ENCODE measurements at places on chromosomes 6 and 20.
A peak's percentile ranks its signal among the peaks of the same experiment; 100 is the strongest.

GRCh38 chr6:17741507-17741906 lies 34.8 kb upstream of the NUP153 start:
- no peak for DNase-seq

DNA sequence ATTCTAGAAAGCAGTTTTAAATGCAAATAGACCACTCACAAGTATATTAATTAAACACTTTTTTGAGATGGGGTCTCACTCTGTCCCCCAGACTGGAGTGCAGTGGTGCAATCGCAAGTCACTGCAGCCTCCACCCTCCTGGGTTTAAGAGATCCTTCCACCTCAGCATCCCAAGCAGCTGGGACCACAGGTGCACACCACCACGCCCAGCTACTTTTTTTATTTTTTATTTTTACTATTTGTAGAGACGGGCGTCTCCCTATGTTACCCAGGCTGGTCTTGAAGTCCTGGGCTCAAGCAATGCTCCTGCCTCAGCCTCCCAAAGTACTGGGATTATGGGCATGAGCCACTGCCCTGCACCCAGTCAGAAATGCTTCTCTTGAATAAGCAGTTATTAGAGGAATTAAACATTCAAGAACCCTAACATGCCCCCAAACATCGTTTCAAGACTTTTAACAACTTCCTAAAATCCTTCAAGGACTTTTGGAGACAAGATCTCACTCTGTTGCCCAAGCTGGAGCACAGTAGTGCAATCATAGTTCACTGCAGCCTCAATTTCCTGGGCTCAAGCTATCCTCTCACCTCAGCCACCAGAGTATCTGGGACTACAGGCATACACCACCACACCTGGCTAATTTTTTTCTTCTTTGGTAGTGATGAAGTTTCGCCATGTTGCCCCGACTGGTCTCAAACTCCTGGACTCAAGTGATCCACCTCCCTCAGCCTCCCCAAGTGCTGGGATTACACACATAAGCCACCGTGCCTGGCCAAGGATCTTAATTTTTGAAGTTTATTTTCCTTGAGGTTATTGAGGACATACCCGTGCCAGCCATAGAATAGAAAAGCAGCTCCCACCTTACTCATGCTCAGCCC lies 3.2 kb downstream of the MCCD1 start:
- DNase-seq = no peak

GRCh38 chr6:144723431-144723830 lies 438.3 kb downstream of the UTRN start:
- no peak for DNase-seq

DNA sequence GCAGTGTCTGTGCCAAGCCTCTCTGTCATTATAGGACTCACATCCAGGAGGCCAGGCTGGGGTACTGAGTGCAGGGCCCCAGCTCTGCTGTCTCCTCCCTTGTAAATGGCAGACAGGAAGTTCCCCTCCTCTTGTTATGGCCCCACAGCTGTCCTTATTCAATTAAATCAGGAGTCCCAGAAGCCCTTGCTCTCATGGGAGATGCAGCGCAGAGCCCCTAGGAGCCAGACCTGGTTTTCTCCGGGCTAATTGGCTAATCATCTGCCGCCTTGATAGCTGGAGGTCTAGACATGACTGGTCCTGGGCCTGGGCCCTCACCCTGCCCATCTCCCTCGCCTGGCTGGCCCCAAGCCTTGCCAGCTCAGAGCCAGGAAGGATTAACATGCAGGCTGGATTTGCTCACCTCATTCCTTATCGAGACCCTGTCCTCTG lies 172.0 kb downstream of the VEGFA start:
- DNase-seq = peak; percentile 35

- DNase-seq = no peak
Observed at GRCh38 chr6:108667993-108668392, 107.3 kb downstream of the FOXO3 start.

GRCh38 chr20:58107533-58107932 lies 120.9 kb downstream of the ANKRD60 start:
- no peak for DNase-seq

DNA sequence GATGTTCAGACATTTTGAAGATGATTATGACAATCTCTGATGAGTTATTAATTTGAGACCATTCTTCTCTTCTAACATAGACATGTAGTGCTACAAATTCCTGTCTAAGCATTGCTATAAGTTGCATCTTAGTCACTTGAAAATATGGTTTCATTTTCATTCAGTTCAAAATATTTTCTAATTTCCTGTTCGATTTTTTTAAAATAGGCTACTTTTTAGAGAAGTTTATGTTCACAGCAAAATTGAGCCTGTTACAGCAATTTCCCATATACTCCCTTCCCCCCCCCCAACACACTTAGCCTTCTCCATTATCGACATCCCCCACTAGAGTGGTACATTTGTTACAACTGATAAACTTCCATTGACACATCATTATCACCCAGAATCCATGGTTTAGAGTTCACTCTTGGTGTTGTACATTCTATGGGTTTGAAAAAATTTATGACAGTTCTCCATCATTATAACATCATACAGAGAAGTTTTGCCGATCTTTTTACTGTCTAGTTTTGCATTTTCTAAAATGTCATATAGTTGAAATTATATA lies 31.2 kb downstream of the PLAGL1 start:
- no peak for DNase-seq

- no peak for DNase-seq
Observed at GRCh38 chr6:141415896-141416295, 716.8 kb upstream of the GJE1 start.

GRCh38 chr20:58308680-58309527 lies 611 bp upstream of the RAB22A start:
- DNase-seq = no peak

GRCh38 chr6:74690365-74690764 lies 515.5 kb downstream of the COL12A1 start:
- no peak for DNase-seq

- DNase-seq = no peak
Observed at GRCh38 chr6:19905584-19905983, 68.4 kb downstream of the ID4 start.

DNA sequence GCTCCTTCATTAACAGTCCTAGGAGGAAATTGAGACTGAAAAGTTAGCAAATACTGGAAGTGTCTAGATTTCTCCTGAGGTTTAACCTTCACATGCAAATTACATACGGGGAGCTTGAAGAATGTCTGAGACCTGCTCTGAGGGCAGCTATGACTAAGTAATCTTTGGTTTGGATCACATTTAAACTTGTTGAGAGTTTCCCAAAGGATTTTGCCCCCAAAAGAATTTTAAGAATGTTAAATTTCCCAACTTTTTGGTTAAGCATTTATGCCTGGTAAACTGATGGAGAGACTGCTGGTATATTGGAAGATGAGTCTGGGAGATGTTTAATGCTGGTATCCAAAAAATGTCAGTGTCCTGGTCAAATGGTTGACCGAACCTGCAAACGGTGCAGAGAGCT lies 97.0 kb downstream of the RREB1 start:
- no peak for DNase-seq

DNA sequence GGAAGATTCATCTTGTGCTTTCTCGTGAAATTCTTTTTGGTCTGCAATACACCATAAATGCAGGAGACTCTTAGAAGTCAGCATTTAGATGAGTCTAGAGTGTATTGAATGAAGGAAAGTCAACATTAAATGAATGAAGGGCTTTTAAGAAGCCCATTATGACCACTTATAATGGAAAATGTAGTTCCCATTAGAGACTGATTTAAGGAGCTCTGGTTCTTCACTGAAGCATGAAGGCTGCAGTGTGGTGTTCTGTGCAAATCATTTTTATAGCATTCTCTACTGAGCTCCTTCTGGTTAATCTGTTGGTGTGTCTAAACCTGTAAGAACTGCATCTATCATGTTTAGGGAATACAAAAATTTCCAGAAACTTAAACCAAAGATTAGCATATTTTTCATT lies 19.7 kb downstream of the NCOA7 start:
- DNase-seq = peak; percentile 61

DNA sequence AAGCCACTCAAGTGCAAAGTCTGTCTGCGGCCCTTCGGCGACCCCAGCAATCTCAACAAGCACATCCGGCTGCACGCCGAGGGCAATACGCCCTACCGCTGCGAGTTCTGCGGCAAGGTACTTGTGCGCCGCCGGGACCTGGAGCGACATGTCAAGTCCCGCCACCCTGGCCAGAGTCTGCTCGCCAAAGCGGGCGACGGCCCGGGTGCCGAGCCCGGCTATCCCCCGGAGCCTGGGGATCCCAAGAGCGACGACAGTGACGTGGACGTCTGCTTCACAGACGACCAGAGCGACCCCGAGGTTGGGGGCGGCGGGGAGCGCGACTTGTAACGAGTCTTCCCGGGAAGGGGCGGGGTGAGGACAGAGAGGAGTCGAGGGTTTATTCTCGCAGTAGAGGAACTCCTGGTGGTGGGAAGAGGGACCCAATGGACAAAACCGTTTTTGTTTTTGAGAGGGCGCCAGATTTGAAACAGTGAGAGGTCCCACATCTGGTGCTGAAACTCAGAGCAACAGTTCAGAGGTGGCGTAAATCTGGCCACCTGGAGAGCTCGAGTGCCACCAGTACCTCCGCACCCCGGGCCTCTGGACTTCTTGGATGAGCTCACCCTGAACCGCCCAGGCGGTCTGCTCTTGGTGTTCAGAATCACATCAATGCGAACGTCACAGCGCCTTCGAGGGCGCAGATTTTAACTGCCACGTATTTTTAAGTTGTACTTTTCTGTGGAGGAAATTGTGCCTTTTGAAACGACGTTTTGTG lies 8.0 kb downstream of the PRDM13 start:
- DNase-seq = peak; percentile 87

DNA sequence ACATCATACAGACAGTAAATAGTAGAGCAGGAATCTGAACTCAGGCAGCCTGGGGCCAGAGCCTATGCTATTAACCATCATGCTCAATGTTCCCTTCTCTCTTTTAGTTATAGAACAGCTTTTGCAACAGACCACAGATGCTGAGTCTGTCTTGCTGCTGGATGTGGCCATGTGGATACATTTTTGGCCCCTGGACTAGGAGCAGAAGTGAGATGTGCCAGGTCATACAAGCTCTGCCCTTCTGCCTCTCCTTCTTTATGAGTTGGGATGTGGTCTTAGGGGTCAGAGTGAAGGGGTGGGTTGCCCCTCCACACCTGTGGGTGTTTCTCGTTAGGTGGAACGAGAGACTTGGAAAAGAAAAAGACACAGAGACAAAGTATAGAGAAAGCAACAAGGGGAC lies 14.6 kb upstream of the AARS2 start:
- DNase-seq = no peak

DNA sequence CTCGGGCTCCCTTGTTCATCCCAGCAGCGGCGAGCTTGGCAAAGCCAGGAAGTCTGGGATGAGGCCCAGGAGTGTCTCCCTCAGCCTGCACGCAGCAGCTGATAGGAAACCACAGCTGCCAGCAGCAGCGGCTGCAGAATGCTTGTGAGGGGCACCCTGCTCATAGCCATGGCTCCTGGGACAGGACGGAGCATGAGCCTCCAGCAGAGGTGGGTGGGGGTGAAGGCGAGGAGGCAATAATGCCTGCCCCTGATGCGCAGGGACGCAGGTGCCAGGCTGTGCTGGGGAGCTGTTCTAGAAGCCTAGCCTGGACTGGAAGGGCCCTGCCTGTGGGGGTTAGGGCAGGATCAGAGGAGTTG lies 157.9 kb downstream of the CD83 start:
- no peak for DNase-seq

- DNase-seq = no peak
Observed at GRCh38 chr6:44072452-44072958, 54.7 kb downstream of the MRPL14 start.

GRCh38 chr6:100673641-100674040 lies 207.5 kb downstream of the ASCC3 start:
- DNase-seq = no peak

GRCh38 chr20:37335642-37336368 lies 10.1 kb upstream of the SRC start:
- no peak for DNase-seq

DNA sequence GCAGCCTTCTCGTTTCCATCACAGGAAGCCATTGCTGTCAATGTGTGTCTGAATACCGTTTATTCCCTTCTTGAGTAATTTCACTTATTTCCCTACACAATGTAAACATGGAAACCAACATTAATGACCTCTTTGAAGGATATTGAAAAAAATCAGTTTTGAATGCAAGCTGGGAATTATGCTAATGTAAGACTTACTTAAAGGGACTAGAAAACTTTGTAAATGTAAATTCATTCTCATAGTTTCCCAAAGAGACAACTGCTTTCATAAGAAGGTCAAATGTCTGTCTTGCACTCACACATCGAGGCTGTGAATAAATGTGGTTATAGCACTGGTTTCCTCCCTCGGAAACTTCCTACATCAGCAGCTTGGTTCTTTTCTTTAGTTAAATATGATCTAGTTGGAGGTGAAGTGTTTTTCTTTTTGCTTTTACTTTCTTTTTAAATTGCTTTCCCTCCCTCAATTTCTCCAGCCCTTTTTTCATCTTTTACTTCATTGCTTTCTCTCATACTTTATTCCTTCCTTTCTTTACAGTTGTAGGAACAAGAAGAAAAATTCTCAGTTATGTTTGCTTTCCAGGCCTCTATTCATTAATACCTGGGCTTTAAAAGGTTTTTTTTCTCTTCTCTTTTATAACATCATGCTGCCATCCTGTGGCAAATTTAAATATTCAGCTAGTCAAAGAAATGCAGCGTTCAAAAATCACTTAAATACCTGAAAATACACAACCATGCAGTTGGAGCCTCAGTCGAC lies 108.3 kb downstream of the TNFAIP3 start:
- DNase-seq = no peak

DNA sequence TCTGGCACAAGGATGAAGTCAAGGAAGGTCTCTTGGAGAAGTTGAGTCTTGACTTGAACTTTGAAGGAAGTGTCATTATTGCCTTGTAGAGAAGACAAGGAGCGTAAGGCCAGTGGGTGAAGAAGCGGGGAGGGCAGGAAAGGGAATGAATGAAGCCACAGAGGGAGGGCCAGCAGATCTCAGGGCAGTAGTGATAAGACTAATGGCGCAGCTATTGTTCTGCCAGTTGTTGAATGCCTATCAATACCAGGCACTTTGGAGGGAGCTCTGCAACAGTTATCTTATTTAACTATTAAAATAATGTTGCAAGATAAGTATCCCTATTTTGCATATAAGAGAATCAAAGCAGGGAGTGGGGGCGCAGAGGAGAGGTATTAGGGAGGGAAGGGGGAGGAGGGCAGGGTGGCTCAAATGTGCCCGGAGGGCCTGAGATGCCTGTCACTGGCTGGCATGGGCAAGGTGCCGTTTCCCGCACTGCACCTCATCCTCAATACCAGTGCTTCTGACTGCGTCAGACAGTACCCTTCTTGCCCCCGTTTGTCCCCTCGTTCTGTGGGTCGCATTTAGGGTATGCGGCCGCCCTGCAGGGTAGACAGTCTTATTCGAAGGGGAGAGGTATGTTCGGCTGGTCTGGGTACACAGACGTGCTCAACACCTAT lies 109.8 kb downstream of the ZDHHC14 start:
- no peak for DNase-seq

DNA sequence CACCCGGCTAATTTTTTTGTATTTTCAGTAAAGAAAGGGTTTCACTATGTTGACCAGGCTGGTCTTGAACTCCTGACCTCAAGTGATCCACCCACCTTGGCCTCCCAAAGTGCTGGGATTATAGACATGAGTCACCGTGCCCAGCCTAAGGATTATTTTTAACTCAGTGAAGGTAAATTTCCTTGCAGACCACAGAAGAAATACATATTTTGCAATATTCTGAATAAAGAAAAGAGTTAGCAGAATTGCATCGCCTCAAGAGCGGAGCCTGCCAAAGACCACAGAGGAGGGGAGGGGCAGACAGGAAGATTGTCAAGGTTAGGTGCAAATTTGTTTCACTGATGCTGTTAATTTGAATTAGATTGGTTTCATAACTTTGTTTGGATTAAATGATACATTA lies 47.4 kb downstream of the SOD2 start:
- DNase-seq = no peak
